NCI-H1048 (cell line): ENCODE measurements at places on chromosomes 3 and 15.

DNA sequence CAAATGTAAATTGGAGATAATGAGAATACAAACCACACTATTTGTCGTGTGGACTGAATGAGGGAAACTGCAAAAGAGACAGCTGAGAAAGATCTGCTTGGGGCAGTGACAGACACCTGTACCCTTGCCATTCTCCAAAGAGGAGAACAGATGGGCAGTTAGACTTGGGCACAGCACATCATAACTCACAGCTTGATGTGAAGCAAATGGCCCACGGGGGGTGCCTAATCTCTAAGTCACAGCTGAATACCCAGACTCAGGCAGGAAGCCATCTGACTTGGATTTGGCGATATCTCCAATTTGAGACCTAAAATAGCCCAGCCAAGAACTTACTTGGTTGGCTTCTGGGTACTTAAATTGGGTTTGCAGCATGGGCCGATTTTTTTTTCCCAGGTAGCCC is 10.0 kb upstream of the SLC6A11 start:
- DNase-seq, result no peak

DNA sequence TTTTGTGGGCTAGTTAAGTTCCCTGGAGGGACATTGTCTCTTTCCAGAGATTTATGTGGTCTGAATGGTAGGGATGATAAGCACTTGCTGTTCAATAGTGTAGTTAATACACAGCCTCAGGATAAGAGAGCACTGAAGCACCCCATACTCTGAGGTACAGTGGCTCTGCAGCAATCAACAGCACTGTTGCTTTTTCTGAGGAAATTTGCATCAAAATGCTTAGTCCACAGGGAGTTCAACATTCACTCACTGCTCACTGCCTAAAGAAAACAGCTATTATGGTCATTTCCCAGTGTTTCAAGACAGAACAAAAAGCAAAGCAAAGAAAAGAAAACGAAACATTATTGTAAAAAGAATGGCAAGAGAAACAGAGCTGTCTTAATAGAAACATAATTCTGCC is 441.9 kb downstream of the PLOD2 start:
- no peak for DNase-seq

DNA sequence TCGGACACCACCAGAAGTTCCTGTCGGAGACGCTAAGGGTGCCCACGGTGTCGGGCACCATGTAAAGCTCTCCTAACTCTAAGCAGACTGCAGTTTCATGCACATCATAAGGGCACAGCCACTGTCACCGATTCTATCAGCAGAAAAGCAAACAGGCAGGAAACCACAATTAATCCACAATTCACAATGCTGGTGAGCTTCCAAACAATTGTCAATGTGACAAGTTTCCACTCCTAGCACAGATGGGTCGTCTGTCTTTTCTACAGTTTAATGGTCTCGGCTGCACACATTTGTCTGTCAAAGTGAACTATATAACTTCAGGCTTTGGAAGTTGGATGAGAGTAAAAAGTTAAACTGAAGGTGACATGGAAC is 8.8 kb upstream of the OCA2 start:
- no peak for DNase-seq

- DNase-seq, result no peak
These were observed 25.0 kb upstream of the GPR171 start for GRCh38 chr3:151227807-151228665.

DNA sequence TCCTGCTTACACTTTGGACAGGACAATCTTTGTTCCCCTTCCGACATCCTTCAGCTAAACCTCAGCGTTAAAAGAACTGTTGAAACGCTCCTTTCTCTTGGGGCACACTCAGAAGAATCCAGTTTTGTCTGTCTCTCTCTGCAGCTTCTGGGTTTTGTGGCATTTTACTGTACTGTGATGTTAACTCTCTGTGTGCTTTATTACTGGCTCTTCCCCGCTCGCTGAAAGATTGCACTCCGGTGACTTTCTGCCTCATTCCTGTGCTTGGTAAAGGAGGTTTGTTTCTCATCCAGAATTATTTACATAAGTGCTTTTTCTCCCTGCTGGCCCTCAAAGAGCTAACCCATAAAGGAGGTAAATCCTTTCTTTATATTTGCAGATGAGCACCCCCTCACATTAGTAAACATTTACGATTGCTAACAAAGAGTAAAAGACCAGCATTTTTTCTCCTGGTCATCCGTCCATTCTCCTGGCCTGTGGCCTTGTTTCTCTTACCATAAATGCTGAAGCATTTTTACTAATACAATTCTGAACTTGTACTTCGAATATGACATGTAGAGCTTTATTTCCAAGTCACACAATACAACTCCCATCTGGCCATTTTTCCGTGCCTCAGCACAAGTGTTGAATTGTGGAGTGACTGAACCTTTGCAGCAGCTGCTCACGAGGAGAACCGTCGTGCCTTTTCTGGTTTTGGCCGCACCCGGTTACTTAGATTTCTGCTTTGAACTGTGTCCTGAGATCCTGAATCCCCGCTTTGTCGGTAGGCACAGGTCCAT is 69.3 kb upstream of the RPL35A start:
- DNase-seq, result no peak

- DNase-seq, result no peak
These were observed 18.6 kb downstream of the PDIA5 start for GRCh38 chr3:123085293-123085931.

- no peak for DNase-seq
These were observed 13.1 kb upstream of the KAT2B start for GRCh38 chr3:20027136-20027535.

DNA sequence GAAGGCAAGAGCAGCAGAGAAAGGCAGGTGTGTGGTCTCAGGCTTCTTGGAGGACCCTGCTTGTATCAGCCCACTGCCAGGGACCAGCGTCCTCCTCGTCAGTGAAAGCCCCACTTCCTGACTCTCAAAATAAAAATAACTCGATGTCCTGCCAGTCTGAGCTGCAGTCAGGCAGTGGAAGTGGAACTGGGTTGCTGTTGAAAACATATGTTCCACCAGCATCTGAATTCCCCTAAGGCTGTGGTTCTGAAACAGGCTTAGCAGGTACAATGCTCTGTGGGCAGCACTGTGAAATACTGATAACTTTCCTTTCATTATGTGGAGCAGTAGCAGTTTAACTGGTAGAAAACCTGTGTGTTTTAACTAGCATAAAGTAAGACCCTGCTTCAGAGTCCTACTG is 121.6 kb upstream of the EIF1B start:
- DNase-seq, result no peak

GRCh38 chr15:59327942-59328341 is 44.7 kb downstream of the MYO1E start:
- no peak for DNase-seq

GRCh38 chr3:33167716-33168336 is 50.8 kb downstream of the SUSD5 start:
- no peak for DNase-seq

DNA sequence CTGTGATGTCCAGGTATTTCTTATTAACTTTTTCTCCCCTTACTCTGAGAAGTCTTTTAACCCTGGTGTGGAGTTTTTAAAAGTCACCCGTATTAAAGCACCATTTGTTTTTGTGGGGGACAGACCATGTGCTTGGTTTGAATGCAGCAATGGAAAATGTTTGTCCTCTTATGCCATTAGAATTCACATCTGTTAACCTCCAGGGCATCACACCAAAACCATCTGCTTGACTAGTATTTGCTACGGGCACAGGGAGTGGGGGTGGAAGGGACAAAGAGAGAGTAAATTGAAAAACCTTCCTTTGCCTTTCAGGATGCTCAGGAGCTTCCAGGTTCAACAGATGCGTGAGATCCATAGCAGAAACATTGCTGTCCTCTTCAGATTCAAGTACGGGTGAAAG is 61.4 kb upstream of the GOLGA8B start:
- DNase-seq, result no peak

DNA sequence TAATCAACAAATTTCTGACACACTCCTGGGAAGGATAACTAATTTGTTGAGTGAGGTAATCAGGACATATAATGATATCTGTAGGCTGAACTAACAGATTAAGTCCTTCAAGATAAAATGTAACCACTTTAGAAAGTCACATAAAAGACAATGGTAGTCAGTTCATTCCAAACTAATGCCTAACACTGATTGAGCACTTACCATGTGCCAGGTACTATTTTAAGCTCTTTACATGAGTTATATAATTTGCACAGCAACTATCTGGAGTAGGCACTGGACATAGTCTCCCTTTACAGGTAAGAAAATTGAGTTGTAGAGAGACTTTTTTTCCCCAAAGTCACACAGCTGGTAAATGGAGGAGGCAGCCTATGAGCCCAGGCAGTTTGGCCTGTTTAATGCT is 211.2 kb upstream of the CFAP20DC start:
- DNase-seq, result no peak

- DNase-seq, result no peak
These were observed 40.5 kb upstream of the FRMD4B start for GRCh38 chr3:69426291-69426966.

GRCh38 chr3:48472673-48472922 is 26.1 kb downstream of the ATRIP start:
- no peak for DNase-seq

GRCh38 chr3:8153800-8154199 is 347.8 kb upstream of the LMCD1 start:
- no peak for DNase-seq

- DNase-seq, result no peak
These were observed 16.0 kb upstream of the STT3B start for GRCh38 chr3:31516757-31517156.

GRCh38 chr3:172581757-172582166 is 58.5 kb upstream of the TNFSF10 start:
- DNase-seq, result no peak

GRCh38 chr15:62482785-62483429 is 317.8 kb upstream of the C2CD4B start:
- DNase-seq, result no peak

DNA sequence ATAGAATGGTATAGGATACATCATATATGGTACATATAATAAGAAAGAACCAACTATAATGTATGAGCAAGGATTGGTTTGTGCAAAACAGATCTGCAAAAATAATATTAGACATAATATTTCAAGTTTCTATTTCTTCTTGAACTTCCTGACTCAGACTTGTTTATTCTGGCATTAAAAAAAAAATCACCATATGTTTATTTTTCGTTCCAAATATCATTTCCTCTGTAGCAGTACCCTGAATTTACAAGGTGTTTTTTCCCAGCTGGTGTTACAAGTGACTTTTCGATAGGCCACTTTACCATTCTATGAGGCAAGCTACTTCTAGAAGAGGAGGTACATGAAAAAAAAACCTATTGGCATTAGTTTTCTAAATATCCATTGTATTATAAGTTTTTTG is 785.0 kb downstream of the PDCD6IP start:
- DNase-seq, result no peak

DNA sequence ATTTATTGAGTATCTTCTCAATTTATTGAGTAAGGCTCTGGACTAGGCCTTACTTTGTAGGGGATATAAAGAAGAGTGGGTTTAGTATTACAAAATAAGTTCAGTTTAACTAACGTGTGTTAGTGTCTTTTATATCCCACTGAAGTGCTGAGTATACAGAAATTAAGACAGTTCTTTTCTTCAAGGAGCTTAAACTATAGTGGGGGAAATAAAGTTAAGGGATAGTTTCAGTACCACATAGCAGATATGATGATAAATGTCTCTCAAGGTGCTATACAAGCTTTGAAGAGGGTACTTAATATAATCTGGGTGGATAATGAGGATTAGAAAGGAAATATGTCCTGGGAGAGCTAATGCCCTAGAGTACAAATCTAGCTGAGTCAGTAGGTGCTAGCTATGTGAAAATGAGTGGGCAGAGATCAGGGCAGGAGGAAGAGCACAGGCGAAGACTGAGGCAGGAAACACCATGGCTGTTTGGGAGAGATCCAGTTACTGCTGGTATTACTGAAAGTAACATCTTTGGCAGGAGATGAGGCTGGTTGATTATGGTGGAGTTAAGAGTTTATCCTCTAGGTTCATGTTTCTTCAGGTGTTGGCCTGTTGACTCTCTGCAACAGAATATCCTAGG is 46.0 kb downstream of the TEX9 start:
- DNase-seq, result no peak
